ENCODE measurements at places on chromosomes 11 and 22.
A peak's percentile ranks its signal among the peaks of the same experiment; 100 is the strongest.

DNA sequence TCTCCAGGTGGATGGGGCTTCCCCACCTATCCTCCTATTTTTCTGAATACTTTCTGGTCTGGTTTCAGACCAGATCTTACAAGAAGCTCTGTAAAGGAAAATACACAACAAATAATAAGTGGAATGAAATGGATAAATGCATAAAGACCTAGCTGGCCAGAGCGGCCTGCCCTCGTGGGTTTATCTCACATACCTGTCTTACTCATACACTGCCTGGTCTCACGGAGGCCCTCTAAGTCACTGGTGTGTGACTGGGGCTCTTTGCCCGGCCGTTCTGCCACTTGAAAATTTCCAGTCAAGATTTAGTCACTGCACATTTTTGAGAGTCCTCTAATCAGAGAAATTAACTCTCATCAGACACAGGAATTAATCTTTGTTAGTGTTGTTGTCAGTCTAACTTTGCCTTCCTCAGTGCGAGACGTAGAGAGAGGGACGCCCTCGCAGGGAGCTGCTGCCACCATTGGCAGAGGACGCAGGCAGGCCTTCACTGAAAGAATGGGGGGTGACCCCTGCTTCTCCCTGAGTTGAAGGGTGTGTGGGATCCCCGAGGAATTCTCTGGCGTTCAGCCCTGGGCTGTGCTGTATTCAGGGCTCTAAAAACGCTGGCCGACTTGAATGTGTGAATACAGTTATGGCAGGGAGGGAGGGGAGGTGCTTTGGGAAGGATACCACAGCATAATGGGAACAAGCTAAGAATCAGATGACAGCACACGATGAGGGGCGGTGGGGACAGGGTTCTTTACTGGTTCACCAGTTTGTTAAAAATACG, 46.3 kb upstream of the CADM1 start:
- no peak for DNase-seq

GRCh38 chr11:134668076-134668475, 256.0 kb upstream of the B3GAT1 start:
- no peak for DNase-seq

DNA sequence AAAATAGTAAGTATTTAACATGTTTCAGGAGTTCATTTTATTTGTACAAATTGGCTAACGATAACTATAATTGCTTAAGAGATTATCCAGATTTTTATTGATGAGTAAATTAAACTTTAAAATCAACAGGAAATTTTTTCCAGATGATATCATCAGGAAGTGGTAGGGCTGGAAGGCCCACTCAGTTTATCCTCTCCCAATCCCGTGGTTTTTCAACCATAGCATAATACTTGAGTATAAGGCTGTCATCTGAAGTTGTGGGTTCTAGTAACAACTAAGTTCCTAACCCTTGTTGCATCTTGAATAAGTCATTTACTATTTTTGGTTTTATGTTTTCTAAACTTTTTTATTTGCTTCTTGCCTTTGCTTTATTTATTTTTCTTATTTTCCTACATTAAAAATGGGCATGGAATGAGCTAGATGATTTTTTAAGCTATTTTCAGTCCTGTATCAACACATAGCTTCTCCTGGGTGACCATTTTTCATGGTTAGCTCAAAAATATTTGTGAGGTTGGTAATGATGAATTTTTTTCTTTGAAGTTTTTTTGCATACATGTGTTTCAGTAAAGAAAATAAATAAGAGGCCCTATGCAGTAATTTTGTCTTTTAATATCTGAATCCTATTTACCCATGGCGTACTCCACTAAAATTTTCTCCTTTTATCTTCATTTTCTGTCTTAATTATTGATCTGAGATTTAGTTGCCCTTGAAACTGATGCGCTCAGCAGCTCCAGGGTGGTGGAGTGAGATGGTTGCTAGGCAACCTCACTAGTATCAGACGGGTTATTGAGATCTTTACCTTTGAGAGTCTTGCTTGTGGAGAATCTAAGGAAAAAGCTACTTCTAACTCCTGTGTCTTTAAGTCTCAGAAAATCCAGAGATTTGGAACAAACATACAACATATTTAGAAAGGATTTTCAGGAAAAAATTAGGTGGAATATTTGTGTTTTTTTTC, 452.0 kb upstream of the CCDC179 start:
- DNase-seq: no peak

DNA sequence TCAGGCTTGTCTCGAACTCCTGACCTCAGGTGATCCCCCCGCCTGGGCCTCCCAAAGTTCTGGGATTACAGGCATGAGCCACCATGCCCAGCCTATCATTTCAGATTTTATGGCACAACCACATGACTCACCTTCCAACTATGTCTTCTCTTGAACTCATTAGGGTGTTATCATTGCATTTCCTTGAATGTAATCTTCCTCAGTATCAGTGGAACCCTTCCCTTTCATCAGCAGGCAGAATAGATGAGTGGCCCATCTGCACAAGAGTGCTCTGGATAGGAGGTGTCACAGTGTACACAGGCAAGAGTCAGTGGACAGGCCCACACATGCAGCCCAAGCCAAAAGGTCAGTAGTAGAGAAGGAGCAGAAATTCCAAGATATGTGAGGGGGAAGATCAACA, 29.1 kb upstream of the AQP11 start:
- peak; percentile 83 for DNase-seq

- DNase-seq: no peak
Observed at GRCh38 chr11:127451861-127452260, 451.3 kb upstream of the KIRREL3 start.

Data from small intestine (tissue), 16 donors.